Lower lobe of right lung (tissue), 2 donors: ENCODE measurements at places on chromosomes 16 and 17. TPM values are rescaled to one million over a fixed set of nuclear protein-coding genes. Genes with fewer than 3 reads are reported as not detected.

The SCN4A gene
- 0.18 TPM for total RNA-seq

The PIPOX gene
- total RNA-seq, result 1.3 TPM

The CD300LB gene
- total RNA-seq, result 1.5 TPM

The KRTAP2-3 gene
- not detected for total RNA-seq

The C17orf100 gene
- total RNA-seq, result 1.9 TPM

DNA sequence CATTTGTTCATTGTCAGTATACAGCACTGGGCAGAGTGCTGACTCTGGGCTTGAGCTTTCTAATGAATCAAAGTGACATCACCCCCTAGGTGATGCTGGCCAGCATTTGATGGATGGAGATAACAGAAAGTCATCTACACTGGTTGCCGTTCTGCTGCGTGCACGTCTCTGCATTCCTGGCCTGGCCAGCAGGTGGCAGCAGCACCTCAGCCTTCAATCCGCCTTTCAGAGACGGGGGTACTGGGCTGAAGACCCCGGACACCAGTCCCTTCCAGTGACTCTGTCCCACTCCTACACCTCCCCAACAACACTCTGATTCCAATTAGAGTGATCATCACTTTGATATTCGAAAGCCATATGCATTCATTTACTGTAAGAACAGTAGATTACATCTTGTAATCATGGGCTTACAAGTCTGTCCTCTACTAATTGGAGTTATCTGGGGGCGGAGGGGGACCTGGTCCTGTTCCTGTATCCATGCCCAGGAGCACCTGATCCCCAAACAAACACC, 6.0 kb downstream of the CPSF4L start:
- DNase-seq, result peak; percentile 66

GRCh38 chr16:88013091-88013609, 61.9 kb downstream of the BANP start:
- peak; percentile 71 for DNase-seq

GRCh38 chr17:75753514-75754377, 11.2 kb downstream of the GALK1 start:
- peak; percentile 78 for DNase-seq
